ENCODE measurements at places on chromosomes 2 and 18. TPM values are rescaled to one million over a fixed set of nuclear protein-coding genes. Genes with fewer than 3 reads are reported as not detected.

The MAPRE3 gene
- total RNA-seq = 1.0 TPM

The CHRNG gene
- total RNA-seq = not detected

The IL36RN gene
- not detected for total RNA-seq

The C2orf81 gene
- 0.08 TPM for total RNA-seq

The WDR43 gene
- total RNA-seq = 43.1 TPM

The RAB17 gene
- 17.8 TPM for total RNA-seq

The SGO2 gene
- total RNA-seq = 14.9 TPM

The GCG gene
- total RNA-seq = not detected
